ENCODE measurements at places on chromosomes 12 and 14.

DNA sequence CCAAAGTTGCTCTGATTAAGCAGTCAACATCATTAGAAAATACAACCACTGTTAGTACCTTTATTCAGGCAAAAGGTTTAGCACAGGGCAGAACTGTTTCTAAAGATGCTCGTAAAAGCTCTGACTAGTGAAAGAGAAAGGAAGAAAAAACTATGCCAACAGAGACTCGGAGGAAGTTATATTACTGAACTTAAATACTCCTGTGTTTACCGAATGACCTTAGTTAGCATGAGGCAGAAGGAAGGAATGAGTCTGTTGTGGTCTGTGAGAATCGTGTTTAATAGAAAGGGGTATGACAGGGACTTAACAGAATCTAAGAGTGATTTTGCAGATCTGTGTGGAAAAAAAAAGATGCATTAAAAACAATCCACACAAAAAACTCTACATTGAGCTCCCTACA is 84.1 kb upstream of the OVCH1 start:
- DNase-seq = peak; percentile 20

GRCh38 chr12:127664901-127665300 is 602.1 kb upstream of the TMEM132C start:
- DNase-seq = no peak

DNA sequence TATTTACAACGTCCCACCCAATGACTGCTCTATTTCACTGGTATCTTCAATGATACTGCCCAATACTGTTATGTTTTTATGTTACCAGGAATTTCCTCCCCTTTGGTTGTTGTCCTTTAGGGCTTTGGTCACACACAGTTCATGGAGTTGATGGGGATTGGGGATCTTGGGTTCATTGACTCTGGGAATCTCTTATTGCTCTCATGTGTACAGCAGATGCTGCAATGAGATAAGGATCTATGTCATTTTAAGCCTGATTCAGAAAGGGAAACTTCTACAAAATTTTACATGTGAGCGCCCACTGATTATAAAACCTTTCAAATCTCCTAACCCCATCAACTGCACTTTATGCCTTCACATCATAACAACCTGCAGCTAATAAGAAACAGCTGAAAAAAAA is 67.2 kb downstream of the FAR2 start:
- DNase-seq = no peak

DNA sequence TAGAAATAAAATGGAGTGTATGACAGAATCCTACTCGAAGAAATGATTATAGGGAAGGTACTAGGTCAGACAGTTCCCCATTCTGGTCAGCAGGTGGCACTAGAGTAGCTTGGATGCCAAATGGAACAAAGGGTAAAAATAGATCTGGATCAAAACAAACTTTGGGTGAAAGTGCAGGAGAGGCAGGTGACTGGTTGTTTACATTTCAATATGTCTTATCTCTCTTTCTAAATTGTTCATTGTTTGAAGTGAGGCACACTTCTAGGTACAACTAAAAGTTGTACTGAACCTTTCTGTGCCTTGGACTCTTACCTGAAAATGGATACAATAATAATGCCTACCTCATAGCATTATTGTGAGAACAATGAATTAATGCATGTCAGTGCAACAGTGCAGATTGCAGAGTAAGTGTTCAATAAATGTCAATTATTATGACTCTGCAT is 62.0 kb upstream of the OSBPL8 start:
- peak; percentile 57 for DNase-seq

DNA sequence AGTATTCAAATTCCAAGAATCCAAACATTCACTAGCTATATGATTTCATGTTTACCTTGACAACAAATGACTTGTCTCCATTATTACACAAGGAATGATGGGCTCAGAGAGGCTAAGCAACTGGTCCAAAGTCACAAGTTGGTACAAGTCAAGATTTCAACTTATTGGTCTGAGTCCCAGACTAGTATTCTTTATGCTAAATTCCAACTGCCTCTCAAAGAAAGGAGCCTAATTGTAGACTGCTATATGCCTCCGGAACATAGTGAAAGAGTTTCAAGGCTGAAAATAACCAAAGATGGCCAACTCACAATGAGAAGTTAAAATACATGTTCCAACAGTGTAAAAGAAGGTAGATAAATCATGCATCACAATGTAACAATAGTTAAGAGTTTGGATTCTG is 7.5 kb downstream of the BTG1 start:
- no peak for DNase-seq

Data from fibroblast of skin of right biceps (primary cell).